Mucosa of descending colon (tissue), 3 donors: ENCODE measurements at places on chromosomes 4 and X.

GRCh38 chrX:107856289-107856688 is 30.6 kb downstream of the MID2 start:
- no peak for DNase-seq

GRCh38 chr4:89661173-89661899 is 175.6 kb downstream of the SNCA start:
- DNase-seq, result no peak

DNA sequence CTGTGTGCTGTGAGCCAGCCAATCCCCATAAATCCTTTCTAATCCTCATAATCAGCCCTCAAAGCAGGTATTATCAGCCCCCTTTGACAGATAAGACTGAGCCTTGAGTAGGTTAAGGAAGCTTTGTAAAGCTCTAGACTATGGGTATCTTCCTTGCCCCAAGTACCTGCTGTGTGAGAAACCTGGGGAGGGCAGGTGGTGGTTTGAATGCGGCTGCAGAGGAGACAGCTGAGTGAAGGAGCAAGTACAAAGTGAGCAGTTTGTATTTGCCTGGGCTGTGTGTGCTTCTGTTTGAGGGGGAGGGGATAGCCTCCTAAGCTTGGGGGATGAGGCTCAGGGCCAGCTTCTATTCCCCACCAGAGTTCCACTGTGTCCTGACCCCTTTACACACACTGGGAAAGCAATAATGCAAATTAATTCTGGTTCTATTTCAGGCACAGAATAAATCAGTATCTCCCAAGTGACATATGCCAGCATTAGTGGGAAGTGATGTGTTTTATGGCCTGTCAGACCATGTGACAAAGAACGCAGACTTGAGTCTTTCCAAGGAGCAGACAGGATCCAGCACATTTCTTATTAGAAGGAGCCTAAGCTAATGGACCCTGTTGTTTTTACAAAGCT is 63.5 kb downstream of the EVC start:
- no peak for DNase-seq

- no peak for DNase-seq
Measured at GRCh38 chr4:152028131-152028530, 267.3 kb upstream of the GATB start.

DNA sequence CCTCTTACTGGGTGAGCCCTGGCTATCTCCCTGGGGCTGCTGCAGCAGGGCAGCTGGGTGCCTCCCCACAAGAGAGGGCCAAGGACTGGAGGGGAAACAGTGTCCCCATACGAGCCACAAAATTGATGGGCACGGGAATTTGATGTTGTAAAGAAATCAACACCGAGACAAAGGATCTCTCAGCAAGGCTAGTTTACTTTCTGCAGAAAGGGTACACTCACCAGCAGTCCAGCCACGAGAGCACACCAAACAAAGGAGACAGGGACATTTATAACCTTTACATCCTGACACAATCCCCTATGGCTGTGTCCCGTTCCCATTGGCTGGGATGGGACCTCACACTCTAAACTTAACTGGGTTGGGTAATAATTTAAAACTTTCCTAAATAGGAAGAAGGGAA is 25.9 kb downstream of the METAP1 start:
- DNase-seq, result no peak

- no peak for DNase-seq
Measured at GRCh38 chrX:94977562-94977961, 1303.6 kb downstream of the FAM133A start.

DNA sequence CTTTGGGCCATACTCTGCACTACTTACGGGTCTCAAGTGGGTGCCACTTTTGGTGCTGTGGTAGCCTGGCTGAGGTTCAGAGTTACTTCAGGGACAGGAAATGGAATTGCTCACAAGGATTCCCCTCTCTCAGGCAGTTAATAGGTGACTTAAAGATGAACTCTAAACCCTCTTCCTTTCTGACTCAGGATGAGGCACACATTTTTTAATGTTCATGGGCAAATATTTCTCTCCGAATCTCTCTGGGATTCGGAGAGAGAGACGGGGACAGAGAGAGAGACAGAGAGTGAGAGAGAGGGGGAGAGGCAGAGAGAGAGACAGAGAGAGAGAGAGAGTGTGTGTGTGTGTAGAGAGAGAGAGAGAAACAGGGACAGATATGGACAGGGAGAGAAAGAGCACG is 79.8 kb downstream of the NYX start:
- DNase-seq, result no peak

GRCh38 chr4:147994491-147995385 is 262.9 kb downstream of the ARHGAP10 start:
- no peak for DNase-seq

DNA sequence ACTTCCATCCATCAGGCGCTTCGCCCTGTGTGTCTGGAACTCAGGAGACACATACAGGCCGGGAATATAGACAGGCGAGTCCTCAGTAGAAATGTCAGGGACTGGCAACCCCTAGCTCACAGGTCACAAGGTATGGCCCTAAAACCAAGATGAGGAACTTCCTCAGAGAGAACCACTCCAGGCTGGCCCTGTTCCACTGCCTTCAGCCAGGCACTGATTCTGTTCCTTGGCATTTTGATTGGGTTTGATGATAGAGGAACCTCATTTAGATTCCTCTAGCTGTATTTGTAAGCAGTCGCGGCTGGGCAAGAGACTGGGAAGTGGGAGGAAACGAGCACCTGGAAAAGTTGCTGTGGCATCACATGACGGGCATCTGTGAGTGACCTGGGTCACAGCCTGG is 8.1 kb downstream of the HPSE start:
- no peak for DNase-seq

DNA sequence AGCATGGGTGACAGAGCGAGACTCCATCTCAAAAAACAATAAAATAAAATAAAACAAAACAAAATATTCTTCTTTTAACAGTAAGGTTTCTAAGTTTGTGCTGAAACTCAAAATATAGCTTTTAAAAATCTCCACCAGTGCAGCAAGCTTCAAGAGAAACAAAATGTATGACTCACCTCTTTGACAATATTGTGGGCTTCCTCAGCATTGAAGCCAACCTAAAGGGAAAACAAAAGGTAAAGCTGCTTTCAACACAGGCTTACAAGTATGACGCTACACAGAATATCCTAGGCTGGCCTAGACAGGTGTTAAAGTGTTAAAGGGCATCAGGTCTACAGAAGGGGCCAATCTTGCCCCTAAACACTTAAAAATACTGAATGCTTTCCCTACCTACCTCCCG is 1.2 kb downstream of the DYNLT3 start:
- DNase-seq, result no peak

DNA sequence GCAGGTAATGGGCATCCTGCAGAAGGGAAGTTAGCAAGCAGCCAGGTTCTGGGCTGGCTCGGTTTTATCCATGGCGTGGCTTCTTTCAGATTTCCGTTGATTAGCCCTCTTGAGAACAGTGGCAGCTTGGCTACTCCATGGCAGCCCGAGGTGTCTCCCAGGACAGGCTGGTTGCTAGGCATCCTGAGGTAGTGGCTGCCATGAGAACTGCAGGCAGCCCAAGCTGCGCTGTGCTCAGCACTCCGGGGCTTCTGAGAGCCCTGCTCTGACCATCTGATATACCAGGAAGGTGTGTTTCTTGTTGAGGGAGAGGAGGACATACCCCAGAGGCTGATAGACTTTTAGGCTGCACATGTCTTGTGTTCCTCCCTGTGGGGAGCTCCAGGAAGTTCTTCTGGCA is 253.4 kb upstream of the CASK start:
- no peak for DNase-seq

- no peak for DNase-seq
Measured at GRCh38 chr4:112279882-112280315, 5.8 kb downstream of the TIFA start.

- DNase-seq, result peak; percentile 17
Measured at GRCh38 chrX:120213438-120214265, 37.0 kb upstream of the ZBTB33 start.

DNA sequence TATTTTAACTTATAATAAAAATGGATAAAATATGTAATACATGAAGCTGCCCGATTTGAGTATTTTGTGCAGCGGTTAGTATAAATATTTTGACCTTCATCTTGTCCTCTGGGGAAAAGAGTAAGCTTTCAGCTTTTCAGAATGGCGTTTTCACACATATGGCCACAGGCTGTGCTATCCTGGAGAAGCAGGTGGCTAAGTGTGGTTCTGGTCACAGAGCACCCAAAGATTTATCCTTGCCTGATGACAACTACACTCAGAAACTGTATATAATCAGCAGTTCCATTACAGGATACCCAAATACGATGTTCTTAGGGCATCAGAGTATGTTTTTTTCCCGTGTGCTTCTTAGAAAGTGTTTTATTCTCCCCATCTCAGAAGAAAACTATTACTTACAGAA is 42.3 kb upstream of the ANK2 start:
- no peak for DNase-seq
